ENCODE measurements at places on chromosomes 1 and 21.

GRCh38 chr1:238592621-238593020 is 701.9 kb upstream of the ZP4 start:
- no peak for DNase-seq

GRCh38 chr1:10899490-10900250 is 103.2 kb upstream of the CASZ1 start:
- no peak for DNase-seq

- DNase-seq, result no peak
These were observed 17.3 kb downstream of the ENAH start for GRCh38 chr1:225635649-225636048.

GRCh38 chr1:236914375-236914774 is 89.9 kb downstream of the MT1HL1 start:
- DNase-seq, result no peak

- DNase-seq, result no peak
These were observed 66.8 kb upstream of the ANGPTL1 start for GRCh38 chr1:178937695-178938094.

DNA sequence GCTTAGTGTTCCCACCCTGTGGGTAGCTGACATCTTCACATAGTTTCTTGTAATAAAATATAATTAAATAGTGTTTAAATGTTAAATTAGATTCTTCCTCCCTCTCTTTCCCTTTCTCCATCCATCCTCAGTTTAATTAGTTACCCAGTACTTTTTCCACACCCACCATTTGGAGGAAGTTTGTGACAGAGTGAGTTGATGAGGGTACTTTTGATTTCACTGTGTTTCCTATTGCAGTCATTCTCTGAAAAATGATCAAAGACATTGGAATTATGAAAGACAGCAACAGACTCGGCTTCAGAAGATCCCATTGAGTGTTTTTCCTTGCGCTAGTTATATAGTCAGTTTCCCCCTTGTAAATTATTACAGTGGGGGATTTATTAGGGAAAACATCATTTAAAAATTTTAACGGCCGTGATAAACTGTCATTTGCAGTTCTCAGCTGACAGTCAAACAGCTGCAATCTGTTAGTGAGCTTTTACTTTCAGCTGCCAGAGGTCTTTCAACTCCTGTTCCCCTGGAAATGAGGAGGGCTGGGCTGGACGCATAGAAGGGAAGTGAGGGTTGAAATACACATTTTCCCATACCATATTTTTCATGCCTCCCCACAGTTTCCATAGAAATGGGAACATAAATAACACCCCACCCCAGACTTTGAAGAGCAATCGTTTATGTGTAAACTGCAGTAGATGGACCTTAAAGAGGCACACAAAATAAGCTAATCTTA is 61.3 kb upstream of the CACYBP start:
- DNase-seq, result no peak

DNA sequence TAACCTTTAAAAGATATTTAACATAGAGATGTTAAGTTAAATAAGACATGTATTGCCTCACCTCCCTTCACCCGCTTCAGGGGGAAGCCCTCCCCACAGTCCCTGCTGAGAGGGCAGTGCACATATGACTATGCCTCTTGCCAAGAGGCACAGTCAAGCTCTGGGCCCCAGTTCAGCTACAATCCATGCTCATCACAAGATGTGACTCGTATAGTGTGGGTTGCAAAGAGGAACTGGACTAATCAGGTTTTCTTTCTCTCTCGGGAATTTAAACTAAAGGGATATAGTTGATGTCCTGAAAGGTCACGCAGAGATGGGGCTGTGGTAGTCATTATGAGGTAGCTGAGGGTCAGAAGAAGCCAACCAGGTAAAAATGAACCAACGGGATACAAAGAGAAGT is 35.6 kb downstream of the LYST start:
- DNase-seq, result peak; percentile 3

DNA sequence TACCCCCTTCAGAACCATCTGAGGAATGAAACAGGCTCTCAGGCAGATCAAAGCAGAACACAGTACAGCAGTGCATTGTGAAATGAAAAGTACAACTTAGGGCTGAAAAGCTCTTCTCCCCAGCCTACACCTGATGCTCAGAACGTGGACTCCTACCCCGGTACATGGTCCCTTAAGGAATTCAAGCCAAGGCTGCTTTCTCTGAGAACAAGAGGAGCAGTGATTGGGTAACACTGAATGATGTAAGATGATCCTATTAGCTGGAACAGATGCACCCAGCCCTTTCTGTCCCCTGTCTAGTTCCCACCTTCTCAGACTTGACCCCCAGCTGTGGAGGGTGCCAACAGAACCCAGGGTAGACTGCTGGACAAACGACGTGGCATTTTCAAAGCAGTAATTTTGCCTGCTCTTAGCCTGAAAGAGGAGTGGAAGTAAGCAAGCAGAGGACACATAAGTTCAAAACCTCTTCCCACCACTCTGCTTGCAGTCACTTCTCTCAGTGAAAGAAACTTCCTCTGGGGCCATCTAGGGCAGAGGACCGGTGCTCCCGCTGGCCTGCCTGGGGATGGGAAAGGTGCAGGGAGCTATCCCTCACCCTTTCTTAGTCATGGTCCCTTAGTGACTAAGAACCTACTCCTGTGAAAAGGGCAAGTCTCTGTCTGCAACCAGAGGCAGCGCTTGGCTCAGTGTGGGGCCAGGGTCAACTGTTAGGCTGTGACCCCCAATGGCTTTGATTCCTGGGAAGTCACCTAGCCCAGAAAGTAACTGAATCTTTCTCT is 72.7 kb downstream of the TRABD2B start:
- DNase-seq, result no peak

DNA sequence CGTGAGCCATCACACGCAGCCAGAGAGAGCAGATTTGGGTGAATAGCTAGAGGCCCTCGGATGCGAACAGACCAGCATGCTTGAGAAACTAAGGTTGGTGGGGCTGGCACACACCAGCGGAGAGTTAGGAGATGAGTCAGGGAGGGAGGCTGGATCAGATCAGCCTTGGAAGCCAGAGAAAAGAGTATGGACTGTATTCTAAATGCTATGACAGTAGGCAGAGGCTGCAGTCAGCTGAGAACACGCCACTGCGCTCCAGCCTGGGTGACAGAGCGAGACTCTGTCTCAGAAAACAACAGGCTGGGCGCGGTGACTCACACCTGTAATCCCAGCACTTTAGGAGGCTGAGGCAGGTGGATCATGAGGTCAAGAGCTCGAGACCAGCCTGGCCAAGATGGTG is 4.0 kb upstream of the PLEKHM2 start:
- peak; percentile 52 for DNase-seq

DNA sequence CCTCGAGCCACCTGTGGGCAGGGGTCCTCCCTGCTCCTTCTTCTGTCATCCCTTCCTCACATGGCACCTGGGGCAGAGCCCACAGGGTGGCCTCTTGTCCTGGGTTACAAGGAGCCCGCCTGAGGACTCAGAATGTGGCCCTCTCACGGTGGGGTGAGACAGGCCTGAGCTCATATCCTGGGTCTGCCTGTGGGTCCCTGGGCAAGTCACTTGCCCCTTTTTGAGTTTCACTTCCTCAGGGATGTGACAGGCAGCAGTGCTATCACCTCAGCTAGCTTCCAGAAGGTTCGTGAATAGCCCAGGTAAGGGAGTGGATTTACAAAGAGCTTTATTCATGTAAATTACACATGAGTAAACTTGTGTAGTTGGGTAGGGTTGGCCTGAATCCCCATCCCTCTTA is 33.5 kb downstream of the HTR6 start:
- no peak for DNase-seq
